ENCODE measurements at places on chromosomes 3 and 15.

- no peak for DNase-seq
Measured at GRCh38 chr3:159764490-159765029, 224.1 kb upstream of the IL12A start.

GRCh38 chr15:53978253-53978906, at the start of gene UNC13C:
Gene UNC13C, plus strand, starts transcription at chr15:53978441. Its CDS starts 34,463 bp downstream, at chr15:54012904.
- DNase-seq, result no peak

DNA sequence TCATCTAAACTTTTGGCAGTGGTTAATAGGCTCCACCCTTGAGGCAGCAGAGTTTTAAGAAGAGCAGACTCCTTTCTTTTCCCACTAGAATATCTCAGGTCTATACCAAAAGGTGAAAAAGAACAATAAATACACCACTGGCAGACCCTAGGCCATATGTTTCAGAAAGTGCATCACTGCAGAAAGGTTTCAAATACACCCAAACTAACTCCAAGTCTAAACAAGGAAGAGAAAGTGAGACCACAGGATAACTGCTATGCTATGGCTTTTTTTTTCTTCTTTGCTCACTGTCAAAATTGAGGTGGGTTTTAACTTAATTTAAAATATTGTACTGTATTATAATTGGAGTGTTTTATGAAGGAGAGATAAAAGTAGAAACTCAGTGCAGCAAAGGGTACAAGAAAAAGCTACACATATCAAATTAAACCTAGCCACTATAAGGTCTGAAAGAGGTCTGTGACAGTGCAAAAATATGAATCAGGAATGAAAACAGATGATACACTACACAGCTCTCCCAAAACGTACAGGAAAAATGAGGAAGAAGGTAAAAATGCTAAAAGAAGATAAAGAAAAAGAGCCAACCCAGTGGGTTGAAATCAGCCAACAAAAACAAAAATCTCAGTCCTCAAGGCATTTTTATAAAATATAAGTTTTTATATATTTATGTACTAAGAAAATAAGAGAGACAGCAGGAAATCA, 8.4 kb downstream of the SNX4 start:
- DNase-seq, result no peak

GRCh38 chr3:178703268-178703975, 167.2 kb downstream of the KCNMB2 start:
- no peak for DNase-seq

DNA sequence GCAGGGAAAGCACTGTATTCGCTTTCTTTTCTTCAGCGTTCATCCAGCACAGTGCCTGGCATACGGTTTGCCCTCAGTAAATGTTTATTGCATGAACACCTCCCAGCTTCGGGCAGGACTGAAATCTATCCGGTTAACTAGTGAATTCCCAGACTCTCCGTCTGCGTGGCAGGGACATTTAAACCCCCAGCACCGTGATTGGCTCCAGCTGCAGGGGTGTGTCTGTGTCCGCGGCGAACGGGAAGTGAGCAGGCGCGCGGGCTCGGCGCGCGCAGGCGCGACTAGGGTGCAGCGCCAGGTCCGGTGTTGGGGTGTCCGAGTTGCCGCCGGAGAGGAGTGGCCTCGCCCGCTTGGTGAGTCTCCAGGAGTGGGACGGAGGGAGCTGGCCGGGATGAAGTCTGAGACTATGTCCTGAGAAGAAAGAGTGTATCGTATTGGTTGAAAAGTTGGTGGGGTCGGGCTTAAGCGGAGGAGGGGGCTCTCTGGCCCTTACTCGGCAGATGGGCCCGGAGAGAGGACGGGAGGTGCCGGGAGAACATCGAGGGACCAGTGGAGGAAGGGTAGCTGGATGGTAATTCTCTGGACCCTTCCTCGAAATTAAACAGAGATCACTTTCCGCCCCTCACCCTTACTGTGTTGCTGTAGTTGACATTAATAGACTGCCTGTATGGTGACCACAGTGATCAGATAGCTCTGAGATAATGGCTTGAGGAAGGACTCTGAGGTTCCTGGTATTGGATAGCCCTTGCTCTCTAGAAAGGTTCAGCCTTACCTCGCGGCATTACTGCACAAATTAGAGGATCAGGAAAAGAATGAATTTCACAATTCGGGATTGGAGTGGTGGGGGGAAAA, at the start of gene SNAP23:
TSS of gene SNAP23 (plus strand) at position 274 of the 852 bp plus-strand sequence. CDS start 16,213 bp downstream, outside the sequence.
- peak; percentile 82 for DNase-seq

Data from CD4-positive, alpha-beta T cell treated with Interleukin-4 for 4 hours (primary cell).